Right forelimb (tissue), 1 donor: ENCODE measurements at places on chromosomes 4 and X.

DNA sequence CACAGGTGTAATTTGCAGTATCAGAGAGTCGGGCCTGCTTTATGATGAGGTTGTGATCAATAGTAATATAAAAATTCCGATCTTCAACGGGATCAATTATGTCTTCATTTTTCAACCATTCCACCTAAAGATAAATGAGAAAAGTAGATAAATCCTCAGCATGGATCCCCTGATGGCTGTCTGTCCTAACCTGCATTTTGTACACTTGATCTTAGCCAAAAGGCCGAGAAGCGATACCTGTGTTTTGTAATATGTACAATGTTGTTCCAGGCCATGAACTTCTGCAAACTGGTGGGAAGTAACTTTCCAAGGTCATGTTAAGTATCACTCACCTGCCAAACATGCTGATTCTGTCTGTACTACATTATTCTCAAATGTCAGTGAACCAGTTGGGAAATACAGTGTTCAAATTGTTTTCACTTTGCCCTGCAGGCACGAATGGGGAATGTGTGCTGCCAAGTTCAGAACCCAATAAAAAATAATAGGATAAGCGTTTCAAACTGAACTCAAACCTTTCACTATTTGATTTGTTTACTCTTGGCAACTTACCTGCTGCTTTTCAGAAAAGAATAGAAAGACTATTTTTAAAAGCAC, 298.1 kb downstream of the UNC5C start:
- no peak for DNase-seq

GRCh38 chrX:134528960-134529359, 69.0 kb downstream of the HPRT1 start:
- no peak for DNase-seq

- no peak for DNase-seq
These were observed 71.3 kb downstream of the PRPS1 start for GRCh38 chrX:107699616-107700015.

- DNase-seq: no peak
These were observed 390.6 kb upstream of the ATOH1 start for GRCh38 chr4:93437991-93438390.

DNA sequence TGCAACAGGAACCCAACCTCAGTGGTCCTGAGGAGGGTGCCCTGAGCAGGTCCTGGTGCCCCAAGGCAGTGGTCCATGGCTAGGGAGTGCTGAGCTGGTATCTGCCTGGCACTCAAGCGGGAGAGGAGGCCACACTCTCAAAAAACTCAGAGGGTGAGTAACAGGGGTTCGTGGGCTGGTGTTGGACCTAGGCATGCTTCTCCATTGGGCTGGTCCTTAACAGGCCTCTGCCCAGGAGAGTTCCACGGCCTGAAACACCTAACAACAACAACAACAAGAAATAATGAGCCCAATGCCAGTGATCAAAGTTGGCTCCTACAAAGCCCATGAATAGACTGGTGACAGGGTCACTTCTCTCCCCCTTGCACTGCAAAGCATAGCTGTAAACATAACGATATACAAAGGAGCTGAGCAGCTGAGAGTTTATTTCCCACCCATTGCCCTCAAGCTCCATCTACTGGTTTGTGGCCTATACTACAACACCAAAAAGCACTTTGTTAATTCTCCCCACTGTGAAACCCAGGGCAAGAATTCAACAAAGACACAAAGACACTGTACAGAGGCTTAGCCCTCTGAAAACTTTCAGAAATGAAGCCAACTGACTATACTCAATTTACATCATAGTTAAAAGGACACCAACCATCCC, 736.1 kb upstream of the ADGRL3 start:
- no peak for DNase-seq

- no peak for DNase-seq
These were observed 98.2 kb upstream of the HHIP start for GRCh38 chr4:144547678-144548298.

- no peak for DNase-seq
These were observed 4.2 kb downstream of the PDHA1 start for GRCh38 chrX:19347916-19348315.
